Activated naive CD4-positive, alpha-beta T cell treated with anti-CD3 and anti-CD28 coated beads, Interleukin-2, amount 50 U/mL, for 16 hours (primary cell): ENCODE measurements at places on chromosomes 5 and 9.
A peak's percentile ranks its signal among the peaks of the same experiment; 100 is the strongest.

DNA sequence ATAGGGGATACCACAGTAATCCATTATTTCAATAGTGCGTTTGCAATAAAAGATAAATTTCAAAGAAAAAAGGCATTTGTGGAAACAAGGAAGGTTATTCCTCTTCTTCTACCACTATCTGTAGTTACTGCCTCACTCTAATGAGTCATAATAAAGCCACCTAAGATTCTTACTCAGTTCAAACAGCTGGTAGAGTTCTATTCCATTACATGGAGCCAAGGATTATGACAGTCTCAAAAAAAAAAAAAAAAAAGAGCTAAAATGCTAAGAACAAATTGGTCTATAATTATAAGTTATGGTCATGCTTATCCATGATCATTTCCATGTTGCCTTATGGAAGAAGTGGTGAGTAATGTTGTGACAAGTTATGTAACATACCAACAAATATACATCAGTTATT is 46.3 kb downstream of the DENND1A start:
- no peak for DNase-seq

DNA sequence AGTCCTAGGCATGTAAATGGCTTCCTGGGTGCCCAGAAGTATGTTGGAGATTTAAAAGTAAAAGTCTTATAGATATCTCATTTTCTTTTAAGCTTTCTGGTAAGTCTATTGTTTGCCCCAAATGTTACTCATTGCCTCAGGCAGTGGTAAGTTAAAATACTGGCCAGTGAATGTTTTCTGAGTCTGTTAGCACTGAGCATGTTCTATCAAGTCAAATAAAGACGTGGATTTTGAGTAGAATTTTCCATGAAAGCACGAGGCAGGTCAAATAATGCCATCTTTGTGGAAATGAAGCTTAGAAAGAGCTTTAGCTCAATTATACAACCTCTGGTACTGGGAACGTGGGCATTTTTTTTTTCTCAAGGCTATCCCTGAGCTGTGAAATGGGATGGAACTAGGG is 651.3 kb upstream of the ACO1 start:
- no peak for DNase-seq

- DNase-seq = no peak
Observed at GRCh38 chr5:56302027-56302426, 68.9 kb upstream of the ANKRD55 start.

DNA sequence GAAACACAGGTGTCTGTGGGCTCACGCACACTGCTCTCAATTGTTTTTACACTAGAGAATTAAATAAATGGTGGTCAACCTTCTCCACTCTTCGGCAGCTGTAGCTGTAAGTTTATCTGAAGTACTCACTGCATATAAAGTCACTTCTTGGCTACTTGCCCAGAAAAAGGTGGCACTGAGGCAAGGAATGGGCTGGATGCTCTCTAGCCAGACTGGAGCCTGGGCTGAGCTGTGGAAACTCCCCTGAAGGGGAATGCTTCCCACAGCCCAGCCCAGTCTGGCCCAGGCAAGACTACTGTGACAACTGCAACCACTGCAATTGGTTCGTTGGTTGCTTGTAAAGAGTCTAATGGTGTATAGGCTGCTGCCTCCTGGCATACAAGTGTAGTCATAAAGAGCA is 4.5 kb downstream of the LEAP2 start:
- no peak for DNase-seq

DNA sequence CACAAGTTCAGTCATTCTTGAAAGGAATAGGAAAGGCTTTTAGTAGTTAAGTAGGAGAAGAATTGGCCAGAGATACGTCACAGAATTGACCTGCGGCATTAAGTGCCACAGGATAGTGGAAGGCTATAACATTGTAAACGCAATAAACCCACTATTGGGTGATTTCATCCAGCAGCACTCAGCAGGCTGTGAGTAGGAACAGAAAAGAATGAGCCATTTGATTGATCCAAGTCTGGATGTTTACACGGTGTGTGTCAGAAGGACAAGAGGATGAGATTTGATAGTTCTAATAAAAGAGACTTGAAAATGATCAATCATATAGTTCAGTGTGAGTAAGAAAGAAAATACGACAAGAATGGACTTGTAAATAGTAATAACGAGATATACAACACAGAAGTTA is 110.0 kb upstream of the MTAP start:
- no peak for DNase-seq

- no peak for DNase-seq
Observed at GRCh38 chr9:22098643-22099332, 89.7 kb upstream of the CDKN2B start.

- DNase-seq = no peak
Observed at GRCh38 chr9:76580820-76581219, 121.8 kb downstream of the GCNT1 start.

GRCh38 chr5:119079318-119079921 is 8.5 kb downstream of the DMXL1 start:
- DNase-seq = peak; percentile 59

GRCh38 chr9:7105095-7105494 is 347.3 kb downstream of the KDM4C start:
- no peak for DNase-seq

GRCh38 chr9:75087289-75087823 is 599 bp downstream of the NMRK1 start:
- DNase-seq = peak; percentile 23

DNA sequence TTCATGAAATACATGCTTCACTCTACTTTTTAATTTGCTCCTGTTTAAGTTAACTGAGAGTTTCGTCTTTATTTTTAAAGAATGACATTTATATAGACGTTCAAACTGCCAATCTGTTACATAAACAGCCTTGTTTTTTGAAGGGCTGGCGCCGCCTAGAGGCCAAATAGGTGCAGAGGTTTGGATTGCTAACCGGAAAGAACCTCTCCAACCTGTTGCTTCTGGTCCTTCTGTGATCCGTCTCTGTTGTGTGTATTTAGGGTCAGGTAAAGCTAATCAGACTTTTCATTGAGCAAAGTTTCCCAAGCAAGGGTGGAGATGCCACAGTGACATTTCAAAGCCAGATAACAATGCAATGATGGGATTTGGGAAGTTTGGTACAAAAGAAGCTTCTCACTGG is 39.5 kb upstream of the GLIS3 start:
- peak; percentile 83 for DNase-seq

GRCh38 chr5:171092194-171092593 is 216.9 kb upstream of the TLX3 start:
- DNase-seq = no peak

DNA sequence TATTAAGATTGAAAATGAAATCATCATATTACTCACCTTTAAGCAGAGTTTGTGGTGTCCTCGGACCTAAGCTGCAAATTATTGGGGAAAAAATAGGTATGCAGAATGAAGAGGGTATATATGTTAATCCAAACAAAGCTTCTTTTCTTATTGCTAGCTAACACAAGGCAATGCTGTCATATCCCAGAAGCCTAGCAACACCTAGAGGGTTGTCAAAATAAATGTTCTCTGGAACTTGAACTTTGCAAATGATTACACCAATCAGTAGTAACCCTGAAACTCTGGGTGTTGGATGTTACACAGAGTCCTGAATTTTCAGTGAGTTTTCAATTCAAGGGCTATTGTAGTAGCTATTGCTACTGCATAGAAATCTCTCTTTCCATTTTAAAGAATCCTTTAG is at the start of gene C6:
C6 (minus strand) TSS at position 193 of the 400 bp plus-strand sequence. CDS start 10,302 bp downstream, outside the sequence.
- DNase-seq = no peak

GRCh38 chr5:35182910-35183535 is 47.3 kb downstream of the PRLR start:
- DNase-seq = peak; percentile 15

GRCh38 chr9:133869674-133870405 is 122.3 kb downstream of the VAV2 start:
- DNase-seq = no peak

- no peak for DNase-seq
Observed at GRCh38 chr5:612498-613424, 621 bp downstream of the CEP72 start.

- DNase-seq = peak; percentile 68
Observed at GRCh38 chr9:112097712-112098688, 77.1 kb downstream of the SUSD1 start.

DNA sequence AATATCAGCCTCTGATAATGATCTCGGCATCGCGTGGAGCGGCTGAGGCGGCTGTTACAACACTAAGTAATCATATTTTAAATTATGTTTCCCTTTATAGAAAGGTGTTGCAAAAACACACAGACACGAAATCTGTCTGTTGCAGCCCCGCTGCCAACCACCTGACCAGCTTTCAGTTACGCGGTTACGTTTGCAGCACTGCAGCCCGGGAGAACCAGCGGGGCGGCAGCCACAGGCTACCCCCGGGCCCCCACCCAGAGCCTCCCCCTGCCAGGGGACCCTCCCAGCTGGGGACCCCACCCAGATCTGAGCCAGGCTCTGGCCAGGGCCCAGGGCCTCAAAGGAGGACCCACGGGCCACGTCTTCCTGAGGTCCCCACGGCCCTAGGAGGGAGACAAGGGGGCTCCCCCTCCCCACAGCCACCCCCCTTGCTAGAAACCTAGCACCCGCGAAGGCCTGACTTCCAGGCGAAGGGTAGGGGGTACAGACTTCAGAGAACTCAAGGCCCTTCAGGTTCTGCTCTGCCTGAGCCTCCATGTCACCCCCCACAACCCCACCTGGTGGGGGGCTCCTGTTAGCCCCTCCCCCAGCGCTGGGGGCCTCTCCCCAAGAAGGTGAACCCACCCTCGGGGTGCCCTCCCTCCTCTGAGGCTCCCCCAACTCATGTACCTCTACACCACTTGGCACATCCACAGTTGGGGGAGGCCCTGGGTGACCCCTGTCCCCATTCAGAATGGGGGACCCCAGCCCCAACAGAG is 6.0 kb downstream of the NACC2 start:
- no peak for DNase-seq

- no peak for DNase-seq
Observed at GRCh38 chr9:129472651-129473102, 148.2 kb downstream of the C9orf50 start.

DNA sequence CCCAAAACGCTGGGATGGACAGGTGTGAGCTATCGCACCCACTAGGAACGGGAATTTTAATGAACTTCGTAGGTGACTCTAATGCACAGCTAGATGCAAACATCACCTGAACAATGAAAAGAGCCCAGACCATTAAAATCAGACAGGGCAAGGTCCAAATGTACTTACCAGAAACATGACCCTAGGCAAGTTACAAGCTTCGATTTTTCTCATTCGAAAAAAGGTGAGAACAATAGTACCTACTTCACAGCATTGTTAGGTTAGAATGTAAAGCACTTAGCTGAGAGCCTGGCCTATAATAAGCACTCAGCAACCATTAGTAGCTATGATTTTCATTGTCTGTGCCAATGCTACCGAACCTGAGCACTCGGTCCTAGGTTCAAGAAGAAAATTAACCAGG is 5.8 kb upstream of the KLHL3 start:
- DNase-seq = no peak

DNA sequence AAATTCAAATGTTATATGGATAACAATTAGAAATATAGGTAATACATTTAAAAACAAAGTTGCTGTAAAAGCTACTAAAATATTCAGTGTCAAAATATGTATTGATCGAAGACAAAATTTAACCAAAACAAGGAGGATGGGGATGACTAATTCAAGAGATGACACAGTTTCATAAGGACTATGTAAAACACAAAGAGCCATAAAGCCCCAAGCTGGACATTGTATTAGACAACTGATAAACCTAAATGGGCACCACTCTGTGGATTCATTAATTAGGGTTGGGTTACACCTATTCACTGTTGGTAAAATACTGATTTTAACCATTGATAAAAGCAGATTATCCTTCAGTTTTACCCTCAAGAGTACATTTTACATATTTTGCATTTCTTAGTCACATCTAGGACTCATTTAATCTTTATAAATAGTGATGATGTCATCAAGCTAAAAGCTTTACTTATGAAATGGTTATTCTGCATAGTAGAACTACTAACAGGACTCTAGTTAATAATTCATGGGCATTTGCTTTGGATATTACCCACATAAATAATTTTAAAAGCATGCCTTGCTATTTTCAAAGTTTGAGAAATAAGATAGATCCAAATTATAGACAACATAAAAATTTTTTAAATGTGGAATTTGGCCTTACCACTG is 13.7 kb downstream of the TUT7 start:
- DNase-seq = no peak

GRCh38 chr5:76788362-76788761 is 30.5 kb upstream of the F2RL1 start:
- no peak for DNase-seq
